ENCODE measurements at places on chromosomes 11 and 22.
A peak's percentile ranks its signal among the peaks of the same experiment; 100 is the strongest.

DNA sequence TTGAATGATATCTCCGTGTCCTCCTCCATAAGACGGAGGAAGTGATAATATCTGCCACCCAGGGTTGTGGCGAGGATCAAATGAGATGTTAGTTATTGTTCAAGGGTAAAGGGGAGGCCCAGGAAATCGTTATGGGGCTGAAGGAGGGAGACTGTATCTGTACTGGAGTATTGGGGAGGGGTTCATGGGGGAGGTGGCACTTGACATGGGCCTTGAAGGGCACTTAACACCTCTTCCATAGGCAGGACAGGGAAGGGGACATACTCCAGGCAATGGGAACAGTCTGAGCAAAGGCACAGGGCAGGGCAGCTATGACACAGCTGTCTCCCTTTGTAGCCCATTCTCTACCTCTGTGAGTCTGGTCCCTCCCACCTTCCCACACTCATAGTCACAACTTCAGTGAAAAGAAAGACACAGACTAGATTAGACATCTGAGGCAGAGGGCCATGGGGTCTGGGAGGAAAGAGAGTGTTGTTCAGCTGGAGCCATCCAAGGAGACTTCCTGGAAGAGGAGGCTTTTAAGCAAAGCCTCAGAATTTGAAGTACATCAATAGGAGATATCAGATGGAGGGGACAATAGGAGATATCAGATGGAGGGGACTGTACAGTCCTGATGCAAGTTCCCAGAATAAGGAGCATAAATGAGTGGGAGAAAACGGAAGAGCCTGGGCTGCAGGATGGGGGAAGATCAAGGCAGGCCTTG, 15.8 kb upstream of the DGKZ start:
- DNase-seq = no peak

DNA sequence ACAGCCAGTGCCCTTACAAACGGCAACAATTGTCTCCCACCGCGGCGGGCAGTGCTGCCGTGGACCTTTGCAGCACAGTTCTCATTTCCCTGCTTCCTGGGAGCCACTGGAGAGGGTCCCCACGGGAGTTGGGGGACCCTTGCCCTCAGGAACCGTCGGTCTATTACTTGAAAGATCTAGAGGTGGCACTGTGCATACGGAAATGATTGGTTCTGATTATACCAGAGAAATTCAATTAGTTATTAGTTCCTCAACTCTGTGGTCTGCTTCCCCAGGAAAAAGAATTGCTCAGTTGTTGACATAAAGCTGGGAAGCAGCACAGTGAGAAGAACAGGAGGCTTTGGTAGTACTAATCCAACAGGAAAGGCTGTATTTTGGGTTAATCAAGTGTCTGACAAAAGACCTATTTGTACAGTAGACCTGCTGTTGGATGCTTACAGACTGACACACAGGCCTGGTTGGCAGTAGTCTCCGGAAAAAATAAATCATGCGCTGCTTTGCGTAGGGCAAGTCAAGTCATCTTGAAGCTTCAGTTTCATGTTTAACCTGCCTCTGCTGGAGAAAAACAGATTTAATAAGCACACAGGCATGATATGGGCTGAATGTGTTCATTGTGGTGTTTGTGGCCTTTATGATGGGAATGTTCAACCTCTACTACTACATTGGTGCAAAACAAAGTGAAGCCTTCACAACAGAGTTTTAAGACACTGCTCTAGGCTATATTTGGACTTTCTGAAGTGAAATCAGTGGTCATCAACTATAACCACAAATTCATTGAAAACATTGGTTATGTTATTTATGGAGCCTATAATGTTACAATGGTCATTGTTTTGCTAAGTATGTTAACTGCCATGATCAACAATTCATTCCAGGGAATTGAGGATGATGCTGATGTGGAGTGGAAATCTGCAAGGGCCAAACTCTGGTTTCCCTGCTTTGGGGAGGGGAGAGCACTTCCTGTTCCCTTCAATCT, 54.6 kb upstream of the SC5D start:
- DNase-seq = peak; percentile 97

- DNase-seq = no peak
Measured at GRCh38 chr11:35248558-35249323, 109.8 kb downstream of the CD44 start.

DNA sequence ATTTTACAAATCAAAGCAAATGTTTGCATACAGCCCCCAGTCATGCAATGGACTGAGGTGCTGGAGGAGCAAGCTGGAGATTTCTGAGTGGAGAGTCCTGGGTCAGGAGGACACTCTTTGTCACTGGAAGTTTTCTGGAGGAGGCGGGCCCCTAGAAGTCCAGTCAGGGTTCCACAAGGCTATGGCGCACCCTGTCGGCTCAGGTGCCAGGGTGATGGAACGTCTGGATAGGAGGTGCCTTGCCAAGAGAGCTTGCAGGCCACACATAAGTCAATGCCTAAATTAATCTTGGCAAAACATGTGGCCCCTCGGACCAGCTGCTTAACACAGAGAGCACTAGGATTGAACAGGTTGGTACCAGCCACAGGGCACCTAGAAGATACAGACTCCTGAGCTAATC, 174.7 kb upstream of the CADM1 start:
- peak; percentile 9 for DNase-seq

DNA sequence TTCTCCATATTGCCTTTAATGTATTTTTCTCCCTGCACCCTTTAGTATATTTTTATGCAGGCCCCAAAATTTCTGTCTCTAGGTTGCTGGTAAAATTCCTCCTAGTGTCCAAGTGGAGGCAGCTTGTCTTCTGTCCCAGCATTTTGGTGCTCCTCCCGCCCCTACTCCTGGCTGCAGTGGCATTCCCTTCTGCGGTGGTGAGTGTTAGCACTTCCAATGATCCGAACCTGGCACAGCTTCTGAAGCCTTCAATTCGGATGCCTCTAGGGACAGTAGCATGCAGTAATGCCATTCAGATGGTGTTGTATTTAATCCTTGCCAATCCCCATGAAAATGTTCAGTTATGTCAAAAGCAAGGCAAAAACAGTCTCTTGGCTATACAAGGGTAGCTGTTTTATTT, 5.9 kb downstream of the YWHAH start:
- no peak for DNase-seq

DNA sequence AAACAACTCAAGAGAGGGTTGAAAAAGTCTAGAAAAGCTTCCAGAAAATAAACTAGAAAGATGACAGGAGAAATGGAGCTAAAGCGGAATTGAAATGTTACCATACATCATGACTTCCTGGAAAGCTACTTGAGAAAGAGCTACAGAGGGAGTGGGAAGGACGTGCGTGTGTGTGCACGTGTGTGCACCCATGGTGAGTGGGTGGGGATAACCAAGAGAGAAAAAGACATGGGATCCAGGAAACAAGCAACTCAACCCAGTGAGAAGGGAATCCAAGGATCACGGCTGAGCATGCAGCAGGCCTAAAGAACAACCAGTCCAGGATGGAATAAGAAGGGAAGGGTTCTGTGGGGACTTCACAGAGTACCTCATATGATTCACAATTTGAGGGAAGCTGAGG, 21.6 kb downstream of the APOL1 start:
- DNase-seq = no peak

- DNase-seq = no peak
Measured at GRCh38 chr11:123702696-123703095, 38.8 kb downstream of the ZNF202 start.

DNA sequence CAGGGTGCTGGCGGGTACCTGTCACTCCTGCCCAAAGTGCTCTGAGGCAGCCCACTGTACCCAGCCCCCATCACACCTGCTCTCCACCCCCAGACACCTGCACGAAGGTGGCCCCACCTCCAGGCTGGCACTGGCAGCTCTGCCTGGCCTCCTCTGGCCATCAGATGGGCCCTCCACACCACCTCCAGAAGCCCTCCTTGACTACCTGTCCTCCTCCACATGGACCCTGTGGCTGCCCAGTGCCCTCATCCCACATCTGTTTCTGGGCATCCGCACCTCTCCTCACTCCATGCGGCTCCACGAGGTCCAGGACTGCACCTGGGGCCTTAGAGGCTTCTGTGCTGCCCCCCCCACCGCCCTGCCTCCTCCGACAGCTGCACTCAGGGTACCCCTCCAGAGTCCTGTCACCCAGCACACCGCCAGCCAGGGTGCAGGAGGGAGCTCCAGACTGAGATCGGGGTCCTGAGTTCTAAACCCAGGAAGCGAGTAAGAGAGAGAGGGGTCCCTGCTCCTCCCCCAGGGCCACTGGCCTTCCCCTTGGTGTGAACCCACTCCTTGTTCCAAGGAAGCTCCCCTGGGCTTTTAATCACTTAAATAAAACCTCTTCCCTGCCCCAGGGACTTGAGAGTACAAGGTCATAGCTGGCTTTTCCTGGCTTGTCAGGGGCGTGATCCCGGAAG, 1.7 kb downstream of the CTSD start:
- DNase-seq = no peak

GRCh38 chr11:12216041-12216451, 105.7 kb downstream of the MICAL2 start:
- no peak for DNase-seq

DNA sequence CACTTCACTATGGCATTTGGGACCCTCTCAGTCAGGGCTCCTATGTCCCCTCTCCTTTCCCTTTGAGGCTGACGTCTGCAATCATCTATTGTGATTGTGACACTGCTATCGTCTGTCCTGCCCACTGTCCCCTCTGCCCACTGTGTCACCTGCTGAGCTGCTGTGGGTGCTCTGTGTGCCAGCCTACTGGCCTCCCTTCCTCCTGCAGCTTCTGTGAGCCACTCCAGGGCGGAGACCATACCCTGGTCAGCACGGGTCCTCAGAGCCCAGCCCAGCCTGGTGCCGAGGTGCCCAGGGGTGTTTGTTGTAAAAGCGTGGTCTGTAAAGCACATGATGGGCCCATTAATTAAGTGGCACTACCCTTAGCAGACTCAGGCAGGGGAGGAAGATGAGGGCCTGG, 29.4 kb downstream of the MPPED1 start:
- no peak for DNase-seq

DNA sequence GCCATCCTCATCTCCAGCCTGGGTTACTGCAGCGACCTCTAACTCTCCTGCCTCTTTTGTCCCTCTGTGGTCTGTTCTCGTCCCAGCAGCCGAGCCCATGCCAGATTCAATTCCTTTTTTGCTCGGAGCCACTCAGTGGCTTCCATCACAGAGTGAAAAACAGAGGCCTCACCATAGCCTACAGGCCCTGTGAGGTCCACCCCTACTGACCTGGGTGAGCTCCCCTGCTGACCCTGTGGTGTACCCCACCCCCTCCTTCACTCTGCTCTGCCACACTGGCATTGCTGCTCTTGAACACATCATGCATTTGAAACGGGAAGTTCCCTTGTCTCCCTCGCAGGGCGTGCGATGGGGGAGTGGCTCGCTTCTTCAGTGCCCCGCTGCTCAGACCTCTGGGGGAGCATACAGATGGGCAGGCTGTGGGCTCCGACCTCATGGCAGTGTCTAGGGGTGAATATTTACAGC, 2.1 kb downstream of the AIP start:
- DNase-seq = no peak

- no peak for DNase-seq
Measured at GRCh38 chr11:35798983-35799382, 136.4 kb downstream of the TRIM44 start.

GRCh38 chr11:61377461-61378160, 14.8 kb upstream of the TMEM216 start:
- peak; percentile 87 for DNase-seq

GRCh38 chr11:100008417-100008816, 678.7 kb upstream of the ARHGAP42 start:
- DNase-seq = no peak

DNA sequence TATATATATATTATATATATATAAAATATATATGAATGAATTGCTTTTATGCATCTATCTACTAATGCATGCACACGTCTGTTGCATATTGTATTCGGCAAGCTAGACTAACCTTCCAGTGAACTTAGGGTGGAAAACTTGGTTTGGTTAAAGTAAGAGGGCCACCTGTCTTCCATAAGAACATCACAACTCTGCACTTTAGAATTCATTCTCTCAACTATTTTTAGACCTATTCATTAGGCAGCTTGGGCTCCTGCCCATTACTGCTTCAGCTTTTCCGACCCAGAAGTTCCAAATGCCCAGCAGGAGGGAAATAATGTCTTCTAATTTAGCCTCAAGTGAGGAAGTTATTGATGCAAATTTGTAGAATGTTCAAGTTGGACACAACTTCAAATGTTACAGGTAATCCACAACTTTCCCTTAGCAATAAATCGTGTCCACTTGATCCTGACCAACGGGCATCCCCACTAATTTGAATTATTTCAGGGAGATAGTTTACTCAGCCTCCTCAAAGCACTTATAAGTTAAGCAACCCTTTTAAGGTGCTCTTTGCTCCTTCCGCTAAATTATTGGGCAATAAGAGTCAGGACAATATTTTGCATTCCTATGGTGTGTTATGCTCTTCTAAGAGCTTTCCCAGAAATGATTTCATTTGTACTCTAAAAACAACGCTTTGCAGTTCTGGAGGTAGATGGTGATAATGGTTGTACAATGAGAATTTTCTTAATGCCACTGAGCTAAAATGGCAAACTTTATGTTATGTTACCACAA, 132.3 kb downstream of the OPCML start:
- DNase-seq = no peak

DNA sequence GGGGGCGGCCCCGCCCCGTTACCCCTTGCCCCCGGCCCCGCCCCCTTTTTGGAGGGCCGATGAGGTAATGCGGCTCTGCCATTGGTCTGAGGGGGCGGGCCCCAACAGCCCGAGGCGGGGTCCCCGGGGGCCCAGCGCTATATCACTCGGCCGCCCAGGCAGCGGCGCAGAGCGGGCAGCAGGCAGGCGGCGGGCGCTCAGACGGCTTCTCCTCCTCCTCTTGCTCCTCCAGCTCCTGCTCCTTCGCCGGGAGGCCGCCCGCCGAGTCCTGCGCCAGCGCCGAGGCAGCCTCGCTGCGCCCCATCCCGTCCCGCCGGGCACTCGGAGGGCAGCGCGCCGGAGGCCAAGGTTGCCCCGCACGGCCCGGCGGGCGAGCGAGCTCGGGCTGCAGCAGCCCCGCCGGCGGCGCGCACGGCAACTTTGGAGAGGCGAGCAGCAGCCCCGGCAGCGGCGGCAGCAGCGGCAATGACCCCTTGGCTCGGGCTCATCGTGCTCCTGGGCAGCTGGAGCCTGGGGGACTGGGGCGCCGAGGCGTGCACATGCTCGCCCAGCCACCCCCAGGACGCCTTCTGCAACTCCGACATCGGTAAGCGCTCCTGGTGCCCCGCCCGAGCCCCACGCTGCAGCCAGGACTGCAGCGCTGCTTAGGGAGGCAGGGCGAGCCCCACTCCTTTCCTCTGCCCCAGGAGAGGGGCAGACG, at the start of gene TIMP3:
TSS of gene TIMP3 (plus strand) at position 169 of the 700 bp plus-strand sequence. CDS start at position 466, 297 bp downstream.
- peak; percentile 82 for DNase-seq

GRCh38 chr22:48097723-48098122, 1335.3 kb downstream of the TBC1D22A start:
- no peak for DNase-seq

- DNase-seq = no peak
Measured at GRCh38 chr11:93480756-93481155, 62.4 kb downstream of the SMCO4 start.

GRCh38 chr11:68997124-68997994, 15.7 kb downstream of the MRGPRF start:
- no peak for DNase-seq

- DNase-seq = no peak
Measured at GRCh38 chr11:16831316-16832192, 93.1 kb downstream of the C11orf58 start.

GRCh38 chr11:101436511-101437142, 147.2 kb downstream of the TRPC6 start:
- DNase-seq = peak; percentile 55

GRCh38 chr11:100545970-100546369, 141.1 kb upstream of the ARHGAP42 start:
- no peak for DNase-seq

GRCh38 chr11:130480711-130481140, 32.3 kb downstream of the ADAMTS15 start:
- DNase-seq = peak; percentile 71

Data from fibroblast of lung (primary cell).